ENCODE measurements at places on chromosomes 6 and 20.

GRCh38 chr20:47274401-47275108, 81.9 kb downstream of the ZMYND8 start:
- DNase-seq = peak; percentile 49

GRCh38 chr6:56004426-56004825, 129.0 kb upstream of the BMP5 start:
- DNase-seq = no peak

DNA sequence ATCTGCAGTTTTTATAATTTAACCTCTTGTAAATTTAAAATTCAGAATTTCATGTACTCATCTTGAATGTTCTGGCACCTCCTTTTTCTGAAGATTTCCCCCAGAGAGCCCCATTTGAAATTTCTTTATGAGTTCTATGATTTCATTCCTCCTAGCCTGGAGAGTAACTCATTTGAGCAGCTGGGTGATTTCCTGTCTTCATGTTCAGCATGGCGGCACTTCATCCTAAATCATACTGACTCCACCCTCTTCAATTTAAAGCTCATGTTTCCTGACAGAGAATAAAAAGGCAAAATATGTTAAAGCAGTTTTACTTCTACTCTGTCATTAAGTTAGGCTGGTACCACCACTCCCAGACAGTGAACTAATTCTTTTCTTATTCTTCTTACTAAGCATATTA, 250.9 kb upstream of the POU3F2 start:
- DNase-seq = no peak

- no peak for DNase-seq
These were observed 15.2 kb downstream of the MAPK13 start for GRCh38 chr6:36145495-36145894.

- peak; percentile 73 for DNase-seq
These were observed 108.4 kb upstream of the PRSS16 start for GRCh38 chr6:27138837-27139755.

GRCh38 chr6:41934278-41935192, 7.1 kb downstream of the CCND3 start:
- DNase-seq = no peak

GRCh38 chr6:82906951-82907350, 158.7 kb downstream of the UBE3D start:
- no peak for DNase-seq

- no peak for DNase-seq
These were observed 17.9 kb downstream of the PLCG1 start for GRCh38 chr20:41155261-41155660.

- DNase-seq = no peak
These were observed 120.1 kb upstream of the HDDC2 start for GRCh38 chr6:125421836-125422235.

- DNase-seq = no peak
These were observed 23.7 kb downstream of the SPATA2 start for GRCh38 chr20:49891476-49892110.
